Activated CD4-positive, alpha-beta T cell treated with anti-CD3 and anti-CD28 coated beads, Interleukin-2, Interleukin-4, amounts not matched to agents 100 ng/mL and 50 ng/mL, durations not matched to agents 16 hours and 8 hours (primary cell): ENCODE measurements at places on chromosomes 5 and 9.

GRCh38 chr9:96173640-96174039 is 128.3 kb downstream of the HSD17B3 start:
- DNase-seq = no peak

GRCh38 chr5:142014911-142015584 is 2.2 kb upstream of the GNPDA1 start:
- DNase-seq = peak; percentile 90

GRCh38 chr5:160496784-160497183 is 75.1 kb downstream of the PTTG1 start:
- DNase-seq = no peak

DNA sequence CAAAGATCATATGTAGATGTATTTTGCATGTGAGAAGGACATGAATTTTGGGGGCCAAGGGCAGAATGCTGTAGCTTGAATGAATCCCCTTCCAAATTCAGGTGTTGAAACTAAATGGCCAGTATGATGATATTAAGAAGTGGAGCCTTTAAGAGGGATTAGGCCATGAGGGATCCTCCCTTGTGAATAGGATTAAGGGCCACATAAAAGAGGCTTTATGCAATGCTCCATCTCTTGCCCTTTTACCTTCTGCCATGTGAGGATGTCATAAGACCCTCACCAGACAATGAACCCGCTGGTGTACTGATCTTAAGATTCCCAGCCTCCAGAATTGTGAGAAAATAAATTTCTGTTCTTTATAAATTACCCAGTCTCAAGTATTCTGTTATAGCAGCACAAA is 206.1 kb downstream of the YTHDC2 start:
- no peak for DNase-seq

GRCh38 chr5:104965006-104965405 is 1402.4 kb upstream of the NUDT12 start:
- no peak for DNase-seq

DNA sequence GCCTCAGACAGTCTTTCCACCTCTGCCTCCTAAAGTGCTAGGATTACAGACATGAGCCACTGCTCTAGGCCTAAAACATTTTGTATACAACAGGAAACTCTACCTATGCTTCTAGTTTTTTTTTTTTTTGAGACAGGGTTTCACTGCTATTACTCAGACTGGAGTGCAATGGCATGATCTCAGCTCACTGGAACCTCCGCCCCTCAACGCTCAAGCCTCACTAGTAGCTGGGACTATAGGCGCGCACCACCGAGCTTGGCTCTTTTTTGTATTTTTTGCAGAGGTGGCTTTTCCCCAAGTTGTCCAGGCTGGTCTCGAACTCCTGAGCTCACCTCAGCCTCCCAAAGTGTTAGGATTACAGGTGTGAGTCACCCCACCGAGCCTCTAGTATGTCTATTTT is 5.4 kb downstream of the HSPA9 start:
- no peak for DNase-seq

DNA sequence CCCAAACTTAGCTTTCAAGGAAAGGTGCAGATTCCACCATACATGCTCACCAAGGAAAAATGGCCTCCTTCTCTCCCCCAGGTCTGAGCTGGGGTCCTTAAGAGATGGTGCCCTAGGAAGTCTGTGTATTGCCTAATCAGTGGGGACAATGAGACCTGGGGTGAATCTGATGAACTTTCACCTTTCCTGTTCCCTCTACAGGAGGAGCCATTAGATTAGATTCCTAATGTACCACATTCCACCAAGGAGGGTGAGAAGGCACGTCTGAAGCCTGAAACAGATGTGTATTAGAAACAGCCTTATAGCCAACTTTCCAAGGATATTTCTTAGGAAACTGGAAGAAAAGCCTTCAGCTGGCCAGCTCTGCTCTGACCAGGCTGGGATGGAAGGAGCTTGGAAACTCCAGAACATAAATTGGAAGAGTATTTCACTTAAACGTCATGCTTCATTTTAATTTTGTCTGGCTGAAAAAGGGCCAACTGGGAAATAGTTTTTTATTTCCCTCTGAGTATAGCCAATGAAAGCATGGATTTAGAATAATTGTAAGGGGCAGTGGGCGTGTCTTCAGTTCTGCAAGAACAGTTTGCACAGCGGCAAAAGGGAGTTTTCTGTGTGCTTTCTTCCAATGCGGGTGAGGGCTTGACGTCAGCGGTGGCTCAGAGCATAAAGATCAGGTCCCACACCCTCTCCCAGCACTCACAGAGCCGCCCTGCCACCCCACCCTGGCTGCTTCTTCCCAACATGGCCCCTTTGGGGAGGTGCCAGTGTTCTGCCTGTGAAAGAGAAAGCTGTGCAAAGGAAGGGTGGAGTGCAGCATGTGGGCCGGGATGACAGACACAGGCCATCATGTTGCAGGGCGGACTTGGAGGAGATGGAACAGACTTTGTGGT is 210.9 kb downstream of the ESM1 start:
- no peak for DNase-seq

DNA sequence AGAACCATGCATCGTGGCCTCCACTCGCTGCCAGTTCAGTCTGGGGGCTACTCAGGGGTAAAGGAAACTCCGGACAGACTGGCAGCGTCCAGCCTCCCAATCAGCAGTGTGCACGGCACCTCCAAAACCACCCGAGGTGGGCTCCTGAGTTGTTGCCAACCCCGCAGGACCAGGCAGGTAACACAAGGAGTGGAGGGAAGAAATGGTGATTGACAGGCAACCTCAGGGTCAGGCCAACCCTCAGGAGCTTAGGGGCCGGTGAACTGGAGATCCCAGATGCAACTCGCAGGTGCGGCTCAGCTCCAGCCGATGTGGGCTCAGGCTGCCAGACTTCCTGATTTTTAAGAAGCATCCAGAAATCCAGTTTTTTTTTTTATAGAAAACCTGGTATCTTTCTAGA is 37.3 kb upstream of the AKNA start:
- DNase-seq = no peak

- no peak for DNase-seq
Measured at GRCh38 chr5:9502050-9502834, 43.6 kb downstream of the SEMA5A start.

GRCh38 chr5:15354021-15354420 is 146.0 kb upstream of the FBXL7 start:
- DNase-seq = no peak

GRCh38 chr9:131487621-131488031 is 15.1 kb upstream of the POMT1 start:
- DNase-seq = no peak

DNA sequence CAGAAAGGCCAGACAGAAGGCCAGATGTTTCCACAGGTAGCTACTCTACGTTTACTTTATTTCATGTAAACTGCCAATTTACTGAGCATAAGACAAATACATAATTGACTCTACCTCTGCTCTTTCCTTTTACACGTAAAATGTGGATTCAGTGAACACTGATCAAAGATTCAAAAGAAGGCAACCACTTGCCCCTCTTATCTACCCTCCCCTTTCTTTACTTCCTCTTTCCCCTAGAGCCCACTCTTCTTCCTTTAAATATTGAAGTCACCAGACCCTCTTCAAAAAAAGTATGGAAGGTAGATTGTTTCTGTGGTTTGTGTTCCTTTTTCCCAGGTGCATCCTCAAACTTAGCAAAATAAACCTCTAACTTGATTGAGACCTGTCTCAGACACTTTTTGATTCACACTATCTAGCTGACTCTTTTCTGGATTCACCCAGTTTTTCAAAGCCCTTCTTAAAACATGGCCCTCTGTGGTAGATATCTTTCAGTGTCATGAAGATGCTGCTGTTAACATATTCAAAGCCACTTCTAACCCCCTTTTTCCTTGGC is 6.7 kb downstream of the FAM114A2 start:
- no peak for DNase-seq

DNA sequence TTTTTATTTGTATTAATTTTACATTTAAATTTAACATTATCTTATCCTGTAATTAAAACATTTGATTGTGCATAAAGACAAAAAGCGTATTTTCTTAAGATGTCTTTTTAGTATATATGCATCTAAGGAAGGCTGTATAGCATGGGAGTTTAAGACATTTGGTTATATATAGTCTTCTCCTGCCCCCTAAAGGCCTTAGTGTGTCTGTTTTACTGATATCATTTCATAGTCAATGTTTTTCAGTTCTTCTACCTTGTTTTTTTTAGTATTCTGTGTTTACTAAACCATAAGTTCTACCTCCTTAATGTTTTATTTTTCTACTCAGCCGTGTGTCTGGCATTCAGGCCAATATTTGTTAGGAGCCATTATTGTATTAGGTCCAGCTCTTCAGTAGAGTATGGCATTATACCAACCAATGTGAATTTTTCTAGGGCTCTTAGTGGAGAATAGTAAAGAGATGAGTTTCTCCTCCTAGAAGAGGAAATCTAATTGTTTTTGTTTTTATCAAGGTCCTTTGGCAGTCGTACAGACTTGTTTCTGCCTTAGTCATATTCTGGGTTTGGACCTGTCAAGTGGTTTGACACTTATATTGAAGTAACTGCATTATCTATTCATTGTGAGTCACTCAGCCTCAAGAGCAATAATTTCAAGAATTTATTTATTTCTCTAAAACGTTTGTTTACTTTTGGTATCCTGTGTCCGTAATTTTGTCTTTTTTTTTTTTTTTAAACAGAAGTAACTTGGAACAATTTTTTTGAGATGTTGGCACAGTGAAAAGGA is 74.8 kb downstream of the SLF1 start:
- DNase-seq = peak; percentile 44

DNA sequence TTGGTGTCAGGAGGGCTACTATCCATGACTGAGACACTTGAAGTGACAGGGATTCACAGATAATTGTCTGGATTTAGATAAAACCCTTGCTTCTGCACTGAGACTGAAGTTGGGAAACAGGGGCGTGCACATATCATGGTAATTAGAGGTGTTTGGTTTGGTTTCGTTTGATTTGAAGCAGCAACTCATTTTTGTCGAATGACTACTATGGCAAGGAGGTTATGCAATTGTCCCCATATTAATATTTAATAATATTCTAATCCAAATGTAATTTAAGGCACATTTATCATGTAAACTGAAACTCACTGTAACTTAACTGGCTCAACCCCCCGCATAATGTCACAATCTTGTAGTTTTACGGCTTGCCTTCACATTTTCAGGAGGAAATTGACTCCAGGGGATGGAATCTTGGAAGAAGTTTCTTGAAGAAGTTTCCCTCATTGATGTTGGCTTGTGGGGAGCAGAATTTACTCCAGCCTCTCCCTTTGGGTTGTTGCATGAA is 12.5 kb downstream of the ZNF366 start:
- DNase-seq = no peak

DNA sequence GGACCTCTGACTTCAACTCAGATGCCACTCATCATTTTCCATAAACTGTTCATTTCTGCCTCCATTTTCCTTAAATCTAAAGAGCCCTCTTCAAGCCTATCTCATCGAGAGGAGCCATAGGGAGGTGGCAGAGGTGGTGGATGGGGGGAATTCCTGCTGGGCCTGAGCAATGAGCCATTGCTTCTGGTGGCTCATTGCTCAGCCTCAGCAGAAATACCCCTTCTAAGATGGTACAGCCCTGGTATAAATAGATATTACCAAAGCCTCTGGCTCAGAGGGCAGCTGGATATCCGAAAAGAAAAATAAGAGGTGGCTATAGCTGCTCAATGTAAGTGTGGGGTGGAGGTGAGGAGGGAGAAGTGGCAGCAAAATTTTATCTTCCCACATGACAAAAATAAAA is 313.5 kb downstream of the CAAP1 start:
- no peak for DNase-seq

GRCh38 chr9:18058564-18059442 is 415.1 kb upstream of the ADAMTSL1 start:
- DNase-seq = no peak

DNA sequence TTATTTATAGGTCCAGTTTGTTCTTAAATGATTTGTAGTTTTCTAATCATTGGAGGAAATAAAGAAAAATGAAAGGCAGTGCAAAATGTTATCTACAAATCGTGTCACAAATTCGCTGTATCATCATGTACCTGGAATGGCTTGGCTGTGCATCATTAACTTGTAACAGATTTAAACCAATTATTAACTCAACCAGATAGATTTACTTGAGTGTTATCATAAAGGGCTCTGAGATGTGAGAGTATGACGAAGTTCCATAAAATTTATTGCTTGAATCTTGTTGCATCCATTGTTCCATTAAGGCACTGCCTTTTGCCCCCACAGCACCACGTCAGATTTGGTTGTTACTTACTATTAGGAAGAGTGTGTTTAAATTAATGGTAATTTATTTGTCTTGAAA is 23.5 kb downstream of the PCSK5 start:
- DNase-seq = no peak

DNA sequence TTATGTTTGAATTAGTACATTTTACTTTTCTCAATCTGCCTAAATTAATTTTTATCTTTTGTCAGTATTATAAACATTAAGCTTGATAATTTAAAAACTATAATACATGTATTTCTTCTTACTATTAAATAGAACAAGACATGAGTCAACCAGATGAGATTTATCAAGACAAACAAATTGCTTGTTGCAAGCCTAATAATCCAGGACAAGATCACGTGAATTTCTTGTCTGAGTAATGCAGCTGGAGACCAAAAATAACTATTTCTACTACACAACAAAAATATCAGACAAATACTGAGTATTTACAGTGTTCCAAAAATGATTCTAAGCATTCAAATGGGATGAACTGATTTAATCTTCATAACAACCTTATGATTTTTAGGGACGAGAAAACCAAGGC is 339.1 kb upstream of the PRR16 start:
- DNase-seq = no peak

GRCh38 chr5:127813633-127814587 is 110.7 kb downstream of the CCDC192 start:
- DNase-seq = no peak

DNA sequence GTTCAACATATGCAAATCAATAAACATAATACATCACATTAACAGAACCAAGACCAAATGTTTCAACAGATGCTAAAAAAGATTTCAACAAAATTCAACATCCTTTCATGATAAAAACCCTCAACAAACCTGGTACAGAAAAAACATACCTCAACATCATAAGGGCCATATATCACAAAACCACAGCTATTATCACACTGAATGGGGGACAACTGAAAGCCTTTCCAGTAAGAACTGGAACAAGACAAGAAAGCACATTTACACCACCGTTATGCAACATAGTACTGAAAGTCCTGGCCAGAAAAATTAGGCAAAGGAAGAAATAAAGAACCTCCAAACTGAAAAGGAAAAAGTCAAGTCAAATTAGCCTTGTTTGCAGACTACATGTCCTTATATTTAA is 93.6 kb downstream of the DTWD2 start:
- no peak for DNase-seq

- no peak for DNase-seq
Measured at GRCh38 chr9:107952773-107953172, 463.2 kb upstream of the KLF4 start.
